ENCODE measurements at places on chromosomes 16 and 17. TPM values are rescaled to one million over a fixed set of nuclear protein-coding genes. Genes with fewer than 3 reads are reported as not detected.

CCL3 gene
- total RNA-seq, result not detected

PPP1R27 gene
- total RNA-seq, result not detected

C17orf113 gene
- total RNA-seq, result under 0.01 TPM

METRNL gene
- total RNA-seq, result 130 TPM

FBXO39 gene
- not detected for total RNA-seq

CEMP1 gene
- total RNA-seq, result 0.20 TPM

SYCE1L gene
- not detected for total RNA-seq

CCDC200 gene
- total RNA-seq, result 0.37 TPM

TMED6 gene
- total RNA-seq, result 0.37 TPM

KRTAP4-4 gene
- total RNA-seq, result not detected

FAM20A gene
- total RNA-seq, result 16.4 TPM
